ENCODE measurements at places on chromosomes 3 and 15.

GRCh38 chr3:12545473-12545791 is at the start of gene MKRN2OS:
TSS of gene MKRN2OS (minus strand) at chr3:12545499. CDS start at chr3:12545464, 35 bp downstream.
- no peak for DNase-seq

DNA sequence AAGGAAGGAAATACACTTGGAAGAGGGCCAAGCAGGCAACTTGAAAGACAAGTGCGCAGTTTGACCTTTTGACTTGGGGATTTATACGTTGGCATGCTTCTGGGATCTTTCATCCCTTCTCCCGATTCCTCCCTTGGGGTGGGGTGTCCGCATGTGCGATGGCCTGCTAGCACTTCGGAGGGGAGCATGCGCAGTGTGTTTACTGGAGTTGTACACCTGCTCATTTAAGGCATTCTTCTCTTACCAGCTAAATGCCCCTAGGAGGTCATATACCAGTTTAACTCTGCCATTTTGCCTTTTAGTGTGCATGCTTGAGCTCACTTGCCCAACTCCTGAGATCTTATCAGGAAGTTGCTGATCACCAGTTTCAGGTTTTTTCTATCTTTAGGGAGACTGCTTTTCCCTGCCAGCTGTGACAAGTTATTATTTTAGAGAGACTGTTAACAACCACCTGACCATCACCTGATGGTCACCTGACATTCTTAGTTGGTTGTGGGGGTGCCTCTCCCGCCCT is 63.5 kb downstream of the BFSP2 start:
- no peak for DNase-seq

DNA sequence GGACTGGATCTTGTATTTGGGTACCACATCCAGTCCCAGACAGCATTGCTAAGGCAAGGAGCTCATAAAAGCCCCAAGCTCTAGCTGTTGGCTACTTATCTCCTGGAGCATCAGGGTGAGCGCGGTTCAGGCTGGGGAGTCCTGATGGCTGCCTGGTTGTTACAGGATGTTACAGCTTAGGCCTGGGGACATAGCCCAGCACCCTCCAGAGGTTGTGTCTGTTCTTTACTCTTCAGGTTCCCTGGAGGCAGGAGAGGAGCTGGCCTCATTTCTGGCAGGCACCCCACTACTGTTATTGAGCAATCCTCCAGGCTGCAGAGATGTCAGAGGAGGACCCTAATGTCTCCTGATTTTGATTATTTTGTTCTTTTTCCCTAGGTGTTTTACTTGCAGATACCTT is 26.6 kb downstream of the APBA2 start:
- no peak for DNase-seq

GRCh38 chr15:74907163-74907870 is 666 bp upstream of the FAM219B start:
- DNase-seq, result no peak

- no peak for DNase-seq
Observed at GRCh38 chr3:107826727-107827126, 264.1 kb downstream of the CD47 start.

DNA sequence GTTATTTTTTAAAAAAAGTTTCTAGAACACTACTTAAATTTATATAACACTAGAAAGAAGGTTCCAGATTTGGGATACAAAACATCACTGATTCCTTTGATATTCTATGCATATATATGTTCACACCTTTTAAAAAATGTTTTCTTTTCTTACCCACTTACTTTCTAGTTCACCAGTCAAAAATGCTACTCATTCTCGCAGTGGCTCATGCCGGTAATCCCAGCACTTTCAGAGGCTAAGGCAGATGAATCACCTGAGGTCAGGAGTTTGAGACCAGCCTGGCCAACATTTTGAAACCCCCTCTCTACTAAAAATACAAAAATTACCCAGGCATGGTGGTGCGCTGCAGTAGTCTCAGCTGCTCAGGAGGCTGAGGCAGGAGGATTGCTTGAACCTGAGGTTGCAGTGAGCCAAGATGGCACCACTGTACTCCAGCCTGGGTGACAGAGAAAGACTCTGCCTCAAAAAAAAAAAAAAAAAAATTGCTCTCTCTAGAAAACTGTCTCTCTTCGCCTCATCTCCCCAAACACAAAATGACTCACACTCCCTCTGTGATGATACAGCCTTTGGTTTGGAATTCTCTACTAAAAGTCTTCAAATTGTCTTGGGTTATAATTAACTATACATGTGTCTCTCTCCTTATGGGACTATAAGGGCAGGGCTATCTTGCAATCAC is 52.6 kb upstream of the TGFBR2 start:
- no peak for DNase-seq

Data from activated naive CD4-positive, alpha-beta T cell (primary cell).